ENCODE measurements at places on chromosomes 7 and 10. TPM values are rescaled to one million over a fixed set of nuclear protein-coding genes. Genes with fewer than 3 reads are reported as not detected.

KCNMA1 gene
- total RNA-seq = 0.27 TPM

SH2D4B gene
- 0.09 TPM for total RNA-seq

AGR3 gene
- total RNA-seq = not detected

SPDYE9 gene
- not detected for total RNA-seq

PRLHR gene
- not detected for total RNA-seq

CADPS2 gene
- 53.7 TPM for total RNA-seq

LRRC18 gene
- not detected for total RNA-seq

GPR158 gene
- under 0.01 TPM for total RNA-seq

VENTX gene
- total RNA-seq = not detected

AKR1C4 gene
- not detected for total RNA-seq

MSMB gene
- 0.27 TPM for total RNA-seq

TPK1 gene
- total RNA-seq = 11.1 TPM

FAM13C gene
- 0.66 TPM for total RNA-seq

MOGAT3 gene
- not detected for total RNA-seq

CXCL12 gene
- total RNA-seq = 34.2 TPM

TAF5 gene
- 4.4 TPM for total RNA-seq

CYP26A1 gene
- total RNA-seq = 0.36 TPM

KCNH2 gene
- not detected for total RNA-seq

MAGI2 gene
- total RNA-seq = 3.4 TPM

TMEM178B gene
- not detected for total RNA-seq

PARD3 gene
- 32.9 TPM for total RNA-seq

CYP3A5 gene
- total RNA-seq = not detected

EGFR gene
- 1.5 TPM for total RNA-seq

RAB18 gene
- total RNA-seq = 37.5 TPM

TMEM243 gene
- total RNA-seq = 33.5 TPM

FEZF1 gene
- not detected for total RNA-seq

WNT2 gene
- 0.19 TPM for total RNA-seq

NME8 gene
- total RNA-seq = not detected

PLAU gene
- 46.1 TPM for total RNA-seq

CCDC172 gene
- not detected for total RNA-seq
